ENCODE measurements at places on chromosomes 2 and 18.
A peak's percentile ranks its signal among the peaks of the same experiment; 100 is the strongest.

DNA sequence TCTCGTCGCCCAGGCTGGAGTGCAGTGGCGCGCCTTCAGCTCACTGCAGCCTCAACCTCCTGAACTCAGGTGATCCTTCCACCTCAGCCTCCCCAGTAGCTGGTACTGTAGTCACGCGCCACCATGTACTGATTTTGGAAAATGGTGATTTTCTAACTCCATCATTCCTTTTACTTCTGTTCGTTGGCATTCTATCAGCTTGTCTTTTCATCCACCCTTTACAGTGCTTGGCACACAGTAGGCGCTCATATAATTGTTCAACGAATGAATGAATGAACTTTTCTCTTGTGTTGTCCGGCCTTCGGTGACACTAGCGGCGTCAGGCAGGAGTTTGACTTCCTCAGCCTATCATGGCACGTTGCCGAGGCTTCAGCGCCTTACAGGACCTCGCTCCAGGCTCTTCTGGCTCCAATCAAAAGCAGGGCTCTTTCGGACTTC is 373 bp upstream of the MTHFD2 start:
- DNase-seq = no peak

DNA sequence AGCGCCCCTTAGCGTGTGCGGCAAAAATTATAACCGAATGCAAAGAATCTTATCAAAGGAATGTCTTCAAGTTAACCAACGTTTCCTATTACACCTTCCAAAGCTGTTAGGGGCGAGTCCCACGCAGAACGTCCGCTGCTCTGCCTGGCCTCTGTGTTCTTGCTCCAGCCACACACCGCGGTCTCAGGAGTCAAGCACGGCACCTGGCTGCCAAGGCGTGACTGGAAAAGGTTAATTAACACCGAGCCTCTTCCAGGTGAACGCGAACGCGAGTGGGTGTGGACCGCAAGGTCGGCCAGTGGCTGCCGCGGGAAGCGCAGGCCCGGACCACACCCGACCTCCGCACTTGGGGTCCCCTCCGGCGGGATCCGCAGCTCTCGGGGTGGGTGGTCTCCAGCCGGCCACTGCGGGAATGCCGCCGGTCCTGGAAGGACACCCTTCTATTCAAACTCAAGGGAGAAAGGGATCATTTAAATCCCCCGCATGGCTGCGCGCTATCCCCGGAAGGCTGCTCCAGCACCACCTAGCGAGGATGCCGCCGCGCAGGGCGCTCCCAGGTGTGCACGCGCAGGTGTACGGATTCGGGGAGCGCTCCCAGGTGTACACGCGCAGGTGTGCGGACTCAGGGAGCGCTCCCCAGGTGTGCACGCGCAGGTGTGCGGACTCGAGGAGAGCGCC is 830 bp downstream of the CYB5A start:
- no peak for DNase-seq

- DNase-seq = peak; percentile 91
Observed at GRCh38 chr2:235025800-235026536, 74.2 kb downstream of the SH3BP4 start.

DNA sequence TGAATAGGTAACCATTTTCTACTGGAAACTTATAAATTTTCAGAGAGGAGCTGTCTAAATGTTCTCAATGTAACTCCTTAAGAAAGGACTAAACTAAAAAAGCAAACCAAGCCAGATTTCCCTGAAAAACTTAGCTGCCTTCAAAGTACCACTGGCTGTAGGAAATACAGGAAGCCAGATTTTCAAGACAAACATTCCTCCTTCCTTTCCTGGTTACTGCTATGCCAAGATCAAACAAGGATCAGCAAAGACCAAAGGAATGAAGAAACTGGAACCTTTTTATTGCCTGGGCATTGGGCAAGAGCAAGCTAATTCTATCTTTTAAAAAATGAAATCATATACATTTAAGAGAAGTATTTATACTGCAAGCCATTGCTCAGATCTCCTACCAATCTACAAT is 212.7 kb downstream of the DYM start:
- peak; percentile 27 for DNase-seq

- DNase-seq = no peak
Observed at GRCh38 chr18:13217971-13218367, 591 bp upstream of the LDLRAD4 start.

DNA sequence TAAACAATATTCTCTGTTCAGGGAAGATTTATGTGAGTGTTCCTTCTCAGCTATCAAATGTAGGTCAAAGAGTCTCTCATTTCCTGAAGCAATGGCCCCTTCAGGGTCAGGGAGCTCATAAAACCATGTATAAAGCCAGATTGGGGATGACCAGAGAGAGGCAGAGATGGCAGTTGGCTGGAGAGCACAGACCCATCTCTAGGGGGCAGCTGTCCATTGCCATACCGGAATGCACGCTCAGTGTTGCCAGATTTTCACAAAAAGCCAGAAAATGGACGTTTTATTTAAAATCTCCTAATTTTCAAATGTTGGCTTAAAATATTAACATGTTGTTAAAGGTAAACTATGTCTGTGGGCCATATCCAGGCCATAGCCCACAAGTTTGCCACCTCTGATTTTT is 1920.7 kb upstream of the CELF4 start:
- no peak for DNase-seq

DNA sequence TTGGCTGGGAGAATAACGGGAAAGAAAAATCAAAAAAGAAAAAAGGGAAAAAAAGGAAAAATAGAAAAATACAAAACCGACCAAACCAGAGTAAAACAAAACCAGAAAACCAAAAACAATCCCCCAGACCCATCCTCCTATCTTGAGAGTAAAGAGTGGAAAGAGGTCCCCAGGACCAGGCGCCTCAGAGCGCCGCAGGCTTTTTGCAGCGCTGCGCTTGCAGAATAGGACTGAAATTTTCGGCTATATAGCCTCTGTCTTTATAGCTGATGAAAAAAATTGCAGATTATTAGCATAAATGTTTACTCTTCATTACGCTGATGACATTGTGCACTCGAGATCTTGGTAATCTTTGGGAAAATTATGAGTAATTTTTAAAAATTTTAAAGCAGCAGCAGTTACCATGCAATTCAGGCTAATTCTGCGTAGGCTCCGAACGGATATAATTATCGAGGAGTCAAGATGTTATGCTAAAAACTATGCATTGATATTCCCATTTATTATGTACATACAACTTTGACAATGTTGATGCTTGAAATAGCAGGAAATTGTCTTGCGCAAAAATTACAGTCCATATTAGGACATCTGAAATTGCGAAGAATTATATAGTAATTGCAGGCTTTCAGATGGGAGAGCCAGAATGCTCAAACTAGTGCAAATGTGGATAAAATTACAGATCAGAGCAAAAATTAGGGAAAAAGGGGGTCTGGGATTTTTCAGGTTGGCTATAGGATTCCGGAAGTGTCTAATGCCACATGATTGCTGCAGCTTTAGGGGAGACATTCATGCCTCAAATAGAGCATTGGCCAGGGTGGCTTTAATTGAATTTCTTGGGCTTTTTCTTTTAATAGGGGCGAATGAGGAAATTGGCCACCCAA is 8.3 kb downstream of the DLX1 start:
- DNase-seq = no peak

DNA sequence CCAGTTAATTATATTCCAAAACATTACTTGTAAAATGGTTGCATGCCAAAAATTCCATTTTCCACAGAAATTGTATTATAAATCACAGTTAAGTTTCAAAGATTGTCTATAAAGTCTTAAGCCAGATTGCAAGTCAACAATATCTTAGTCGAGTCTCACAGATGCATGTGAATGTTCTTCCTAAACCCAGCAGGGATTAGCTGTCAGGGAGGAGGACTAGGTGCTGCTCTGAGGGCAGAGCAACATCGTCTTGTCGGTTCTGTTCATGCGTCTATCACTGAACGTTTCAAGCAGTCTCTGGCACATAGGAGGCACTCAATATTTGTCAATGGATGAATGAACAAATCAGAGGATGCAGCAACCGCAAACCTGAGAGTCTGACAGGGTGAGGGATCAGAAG is 27.0 kb downstream of the EPB41L3 start:
- no peak for DNase-seq

DNA sequence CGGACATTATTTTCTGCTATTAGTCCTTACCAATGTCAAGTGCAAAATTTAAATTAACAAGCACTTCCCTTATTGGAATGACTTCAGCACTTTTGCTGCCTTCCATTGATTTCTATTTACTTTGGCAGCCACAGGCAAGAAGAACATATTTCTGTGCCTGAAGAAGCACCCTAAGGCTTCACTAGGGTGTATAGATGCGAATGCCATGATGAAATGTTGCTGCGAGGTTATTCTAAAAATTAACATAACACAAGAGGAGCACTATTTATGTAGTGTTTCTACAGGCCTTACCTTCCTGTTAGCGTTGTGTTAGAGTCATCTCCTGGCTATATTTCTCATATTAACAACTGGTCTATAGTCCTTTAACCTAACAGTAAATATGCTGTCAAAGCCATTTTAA is 365.0 kb upstream of the HNRNPA3 start:
- DNase-seq = no peak
